ENCODE measurements at places on chromosomes 4 and X. TPM values are rescaled to one million over a fixed set of nuclear protein-coding genes. Genes with fewer than 3 reads are reported as not detected.

- peak; percentile 37 for DNase-seq
Observed at GRCh38 chrX:100447655-100448397, 37.8 kb upstream of the PCDH19 start.

GRCh38 chrX:110211340-110211739, 106.5 kb downstream of the AMMECR1 start:
- DNase-seq, result no peak

DNA sequence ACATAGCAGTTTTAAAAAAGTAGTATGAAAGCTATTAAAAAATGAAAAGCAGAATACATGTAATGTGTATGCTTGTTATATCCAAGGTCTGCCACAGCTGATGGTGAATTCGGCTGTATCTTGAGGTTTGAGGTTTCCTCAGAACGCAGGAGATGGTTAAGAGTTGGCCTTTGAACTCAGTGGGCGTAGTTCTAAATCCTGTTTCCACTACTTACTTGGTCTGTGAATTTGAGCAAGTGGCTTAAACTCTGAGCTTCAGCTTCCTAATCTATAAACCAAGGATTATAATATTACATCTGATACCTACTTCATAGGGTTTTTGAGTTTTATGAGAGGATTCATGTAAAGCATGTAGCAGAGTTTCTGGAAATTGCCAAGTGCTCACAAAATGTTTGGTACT, 125.2 kb downstream of the STIM2 start:
- DNase-seq, result no peak

DNA sequence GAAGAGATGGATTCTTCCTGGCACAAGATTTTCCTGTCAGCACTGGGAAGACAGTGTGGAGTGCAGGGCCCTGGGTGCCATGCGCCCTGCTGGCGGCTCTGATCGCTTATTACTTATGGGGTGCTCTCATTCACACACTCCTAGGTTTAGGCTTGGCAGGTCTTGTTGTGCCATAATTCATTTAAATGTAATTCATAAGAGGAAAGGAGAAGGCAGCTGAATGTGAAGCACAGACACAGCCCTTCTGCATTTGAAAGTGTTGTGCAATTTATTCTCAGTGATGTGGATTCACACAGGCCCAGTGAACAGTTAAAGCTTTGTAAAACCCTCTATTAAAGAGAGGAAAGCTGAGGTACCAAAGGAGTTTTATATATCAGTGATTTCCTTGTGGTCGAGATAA, 249.7 kb downstream of the C4orf33 start:
- no peak for DNase-seq

Gene XK
- polyA plus RNA-seq, result 2.5 TPM

- DNase-seq, result no peak
Observed at GRCh38 chr4:151198748-151199147, 78.2 kb upstream of the PRSS48 start.

Gene RAB40AL
- 0.17 TPM for polyA plus RNA-seq

Gene SAT1
- polyA plus RNA-seq, result 334 TPM

GRCh38 chr4:2080429-2081300, 21.5 kb downstream of the NAT8L start:
- DNase-seq, result no peak

Gene VCX3A
- 0.27 TPM for polyA plus RNA-seq

DNA sequence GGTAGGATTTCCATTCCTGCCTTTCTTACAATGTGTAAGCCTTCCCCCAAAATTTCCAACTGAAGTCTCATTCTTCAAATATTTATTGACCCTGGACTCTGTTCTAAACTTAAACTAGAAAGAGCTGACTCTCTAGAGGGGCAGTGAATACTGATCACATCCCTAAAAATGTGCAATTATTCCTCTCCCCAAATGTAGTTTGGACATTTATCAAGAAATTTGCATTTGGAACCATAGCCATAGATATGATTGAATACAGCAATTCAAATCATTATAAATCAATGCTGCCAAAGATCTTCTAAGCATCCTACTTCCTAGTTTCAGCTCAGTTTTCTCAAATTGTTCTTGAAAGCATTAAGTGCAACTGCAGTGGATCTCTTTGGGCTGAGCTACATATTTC, 525.7 kb downstream of the RAB28 start:
- no peak for DNase-seq

DNA sequence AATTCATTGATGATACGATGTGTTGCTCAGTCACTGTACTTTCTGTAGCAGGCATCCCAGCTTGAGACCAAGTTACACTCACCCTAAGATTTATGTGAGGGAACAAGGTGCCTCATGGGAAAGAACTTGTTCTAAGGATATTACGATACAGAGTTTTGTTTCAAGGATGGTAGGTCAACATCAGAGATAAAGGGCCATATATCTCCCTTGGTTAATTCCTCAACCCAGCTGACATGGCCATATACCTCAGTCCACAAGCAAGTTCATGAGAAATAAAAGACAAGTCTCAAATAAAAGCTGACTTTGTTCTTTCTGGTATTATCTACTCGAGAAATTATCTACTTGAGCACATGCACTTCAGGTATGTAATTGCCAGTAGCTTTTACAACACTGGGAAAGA, 1535.9 kb upstream of the IGFBP7 start:
- DNase-seq, result no peak

DNA sequence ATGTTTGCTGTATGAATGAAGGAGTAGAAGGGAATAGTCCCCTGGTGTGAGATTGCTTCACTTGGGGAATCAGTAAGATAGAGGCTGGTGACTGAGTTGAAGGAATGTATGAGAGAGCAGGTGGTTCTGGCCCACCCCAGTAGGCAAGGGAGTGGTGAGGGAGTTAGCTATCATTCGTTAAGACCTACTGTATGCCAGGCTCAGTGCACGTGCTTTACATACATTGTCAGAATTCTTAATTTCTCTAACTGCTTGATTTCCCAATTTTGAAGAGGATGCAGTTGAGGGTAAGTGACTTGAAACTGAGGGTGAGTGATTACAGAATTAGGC, 700 bp downstream of the VMA21 start:
- peak; percentile 1 for DNase-seq

Gene NPNT
- polyA plus RNA-seq, result 75.7 TPM

DNA sequence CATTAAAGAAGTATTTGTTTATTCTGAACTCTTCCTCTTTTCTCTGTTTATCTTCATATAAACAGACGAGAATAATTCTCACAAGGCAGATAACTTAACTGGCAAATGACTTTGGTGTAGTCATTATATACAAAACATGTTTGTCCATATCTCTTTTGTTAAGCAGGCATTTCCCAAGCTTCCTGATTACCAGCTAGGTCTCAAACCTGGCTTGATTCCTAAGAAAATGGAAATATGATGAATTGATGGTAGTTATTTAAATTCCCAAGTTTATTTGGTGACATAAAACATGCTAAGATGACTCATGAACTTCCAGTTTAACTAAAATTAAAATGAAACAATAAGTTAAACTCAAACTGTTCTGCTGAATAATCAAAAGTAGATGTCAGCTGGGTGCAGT, 96.8 kb downstream of the ARSJ start:
- DNase-seq, result no peak

Gene RBM47
- 26.1 TPM for polyA plus RNA-seq

GRCh38 chrX:38804432-38804681, 3.1 kb downstream of the MID1IP1 start:
- no peak for DNase-seq

DNA sequence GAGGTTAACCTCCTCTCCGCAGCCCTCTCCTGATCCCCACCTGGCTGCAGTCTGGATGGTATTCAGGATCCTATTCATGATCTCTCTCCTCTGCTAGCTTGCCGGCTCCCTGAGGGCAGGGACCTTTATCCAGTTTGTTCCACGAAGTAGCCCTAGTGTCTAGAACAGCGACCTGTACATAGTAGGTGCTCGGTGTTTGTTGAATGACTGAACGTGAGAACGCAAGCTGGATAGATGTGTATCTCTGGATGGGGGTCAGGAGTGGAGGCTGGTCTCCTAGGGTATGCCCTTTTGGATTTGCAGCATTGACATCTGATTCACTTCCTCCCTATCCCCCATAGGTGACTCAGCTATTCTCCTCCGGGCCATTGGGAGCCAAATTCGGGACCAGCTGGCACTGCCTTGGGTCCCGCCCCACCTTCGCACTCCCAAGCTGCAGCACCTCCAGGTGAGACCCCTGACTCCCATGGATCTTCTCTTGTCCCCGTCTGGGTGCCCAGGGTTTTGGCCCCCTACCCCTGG, 7.3 kb downstream of the CCDC22 start:
- DNase-seq, result no peak

- DNase-seq, result no peak
Observed at GRCh38 chrX:25733148-25733547, 405.0 kb upstream of the MAGEB18 start.

- DNase-seq, result no peak
Observed at GRCh38 chr4:168587411-168588125, 90.7 kb downstream of the PALLD start.

DNA sequence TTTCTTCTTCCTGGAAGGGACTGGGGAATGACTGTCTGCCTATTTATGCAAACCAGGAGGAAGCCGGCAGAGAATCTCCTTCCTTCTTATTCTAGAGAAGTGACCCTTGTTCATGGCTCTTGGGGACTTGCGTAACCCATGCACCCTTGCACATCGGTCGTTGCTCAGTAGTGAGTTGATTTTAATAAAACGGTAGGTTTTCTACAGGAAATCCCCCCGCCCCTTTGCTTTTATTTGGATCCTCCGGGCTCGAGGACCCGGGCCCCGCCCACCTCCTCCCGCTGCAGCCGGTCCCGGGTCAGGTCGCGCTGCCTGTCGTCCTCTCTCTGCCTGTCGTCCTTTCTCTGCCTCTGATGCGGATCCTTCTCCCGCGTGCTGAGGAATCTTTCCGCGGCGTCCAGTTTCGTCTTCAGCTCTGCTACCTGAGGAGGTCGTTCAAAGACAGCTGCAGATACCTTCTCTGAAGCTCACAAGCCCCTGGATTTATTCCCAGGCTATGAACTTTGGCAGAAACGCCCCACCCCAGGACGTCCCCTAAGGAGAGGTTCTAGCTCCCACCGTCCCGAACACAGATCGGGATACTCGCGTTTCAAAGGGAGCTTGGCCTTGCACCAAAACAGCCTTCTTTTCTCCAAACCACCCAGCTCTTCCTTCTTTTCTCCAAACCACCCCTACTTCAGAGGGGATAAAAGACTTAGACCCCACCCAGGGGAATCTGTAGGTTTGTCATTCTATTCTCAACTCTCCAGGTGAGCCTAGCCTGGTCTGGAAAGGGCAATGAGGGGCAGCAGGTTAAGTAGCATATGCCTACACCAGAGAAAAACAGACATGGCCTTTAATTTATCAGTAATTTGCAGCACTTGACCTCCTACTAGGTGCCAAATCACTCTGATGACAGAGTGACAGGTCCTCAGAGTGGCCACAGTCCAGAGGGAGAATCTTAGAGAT, 7.0 kb downstream of the TNIP3 start:
- DNase-seq, result peak; percentile 88
